ENCODE measurements at places on chromosomes 2 and 18.

DNA sequence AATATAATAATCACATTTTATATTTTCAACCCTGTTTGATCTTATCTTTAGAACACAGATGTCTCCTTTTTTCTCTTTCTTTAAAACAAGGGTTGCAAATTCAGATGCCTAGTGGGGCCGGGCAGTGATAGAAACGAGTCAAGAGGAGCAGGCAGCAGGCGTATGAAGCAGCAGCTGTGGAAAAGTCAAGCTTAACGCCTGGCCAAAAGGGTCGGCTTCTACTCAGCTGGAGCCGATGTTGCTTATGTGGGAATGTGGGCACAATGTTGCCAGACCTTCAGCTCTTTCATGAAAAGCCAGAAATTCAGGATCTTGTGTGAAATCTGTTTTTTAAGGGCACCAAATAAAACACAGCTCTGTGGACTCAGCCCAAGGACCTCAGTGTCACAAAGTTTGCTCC lies 642.7 kb downstream of the ARHGAP15 start:
- DNase-seq, result no peak

DNA sequence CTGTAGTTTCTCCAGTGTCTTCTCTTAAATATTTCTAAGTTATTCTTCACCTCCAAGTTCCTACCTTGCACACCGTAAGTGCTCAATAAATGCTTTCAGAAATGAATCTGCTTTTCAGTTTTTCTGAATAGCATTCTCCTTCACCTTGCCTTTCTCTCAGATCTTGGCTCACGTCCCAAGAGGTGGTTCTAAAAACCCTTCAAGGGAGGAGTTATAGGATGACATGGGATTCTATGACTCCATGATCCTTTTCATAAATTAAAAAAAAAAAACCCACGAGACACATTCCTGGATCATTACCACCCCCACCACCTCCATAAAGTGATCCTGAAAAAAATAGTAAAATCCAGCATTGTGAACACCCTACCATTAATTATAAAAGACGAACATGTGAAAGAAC lies 11.7 kb downstream of the KCTD1 start:
- no peak for DNase-seq

DNA sequence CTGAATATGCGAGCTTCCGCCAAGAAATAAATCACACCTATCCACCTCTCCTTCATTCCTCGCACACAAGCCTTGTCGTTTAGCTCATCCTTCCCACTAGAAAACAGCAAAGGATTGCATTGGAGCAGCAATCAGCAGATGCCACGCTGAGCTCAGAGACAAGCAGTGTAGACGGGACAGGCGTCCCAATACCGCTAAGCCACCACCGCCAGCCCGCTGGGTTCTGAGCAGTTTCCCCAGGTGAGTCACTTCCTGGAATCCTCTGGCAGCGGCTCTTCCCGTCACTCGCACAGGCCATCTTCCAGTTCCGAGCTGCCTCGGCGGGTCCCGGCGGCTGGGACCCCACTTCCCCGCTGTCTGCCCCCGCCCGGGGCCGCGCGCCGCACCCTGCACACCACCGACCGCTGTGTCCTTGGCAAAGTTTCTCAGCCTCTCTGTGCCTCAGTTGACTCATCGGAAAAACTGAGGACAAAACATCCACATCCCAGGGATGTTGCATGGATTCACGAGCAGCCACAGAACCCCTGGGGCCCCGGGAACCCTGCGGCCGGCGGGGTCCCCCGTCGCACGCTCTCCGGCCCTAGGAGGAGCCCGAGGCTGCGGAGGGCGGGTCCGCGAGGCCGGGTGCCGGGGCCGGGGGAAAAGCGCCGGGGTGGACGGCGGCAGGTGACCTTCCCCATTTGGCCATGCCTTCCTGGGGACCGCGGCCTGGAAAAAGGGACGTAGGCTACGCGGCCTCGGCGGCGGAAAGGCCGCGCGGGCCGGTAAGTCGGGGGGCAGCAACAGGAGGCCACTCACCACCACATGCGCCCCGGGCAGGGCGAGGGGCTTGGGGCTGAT lies 573 bp downstream of the KDSR start:
- DNase-seq, result peak; percentile 81

DNA sequence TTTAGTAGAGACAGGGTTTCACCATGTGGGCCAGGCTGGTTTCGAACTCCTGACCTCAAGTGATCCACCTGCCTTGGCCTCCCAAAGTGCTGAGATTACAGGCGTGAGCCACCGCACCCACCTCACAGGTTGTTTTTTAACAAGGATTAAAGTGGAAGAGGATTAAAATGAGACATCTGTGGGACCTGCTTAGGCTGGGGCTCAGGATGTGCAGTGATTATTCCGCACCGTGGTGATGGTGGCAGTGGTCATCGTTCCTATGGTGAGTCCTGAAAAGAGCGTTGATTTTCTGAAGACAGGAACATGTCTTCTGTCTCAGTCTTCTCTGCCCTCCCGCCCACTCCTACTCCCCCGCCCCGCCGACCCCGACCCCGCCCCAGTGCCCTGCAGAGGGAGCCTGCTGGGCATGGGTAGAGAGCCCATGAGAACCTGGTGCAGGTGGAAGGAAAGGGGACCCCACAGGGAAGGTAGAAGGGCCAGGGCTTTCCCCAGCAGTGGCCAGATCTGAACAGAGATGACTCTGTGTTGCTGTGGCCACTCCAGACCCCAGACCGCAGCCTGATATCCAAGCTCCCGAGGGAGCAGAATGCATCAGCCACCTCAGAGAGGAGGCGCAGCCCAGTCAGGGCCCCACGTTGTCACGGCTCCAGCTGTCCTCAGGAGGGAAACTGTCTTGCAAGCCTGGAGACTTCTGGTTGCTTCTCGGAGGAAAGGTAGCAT lies 34.5 kb upstream of the FOSL2 start:
- DNase-seq, result no peak

GRCh38 chr2:85393836-85394235 lies 16.3 kb downstream of the CAPG start:
- no peak for DNase-seq

DNA sequence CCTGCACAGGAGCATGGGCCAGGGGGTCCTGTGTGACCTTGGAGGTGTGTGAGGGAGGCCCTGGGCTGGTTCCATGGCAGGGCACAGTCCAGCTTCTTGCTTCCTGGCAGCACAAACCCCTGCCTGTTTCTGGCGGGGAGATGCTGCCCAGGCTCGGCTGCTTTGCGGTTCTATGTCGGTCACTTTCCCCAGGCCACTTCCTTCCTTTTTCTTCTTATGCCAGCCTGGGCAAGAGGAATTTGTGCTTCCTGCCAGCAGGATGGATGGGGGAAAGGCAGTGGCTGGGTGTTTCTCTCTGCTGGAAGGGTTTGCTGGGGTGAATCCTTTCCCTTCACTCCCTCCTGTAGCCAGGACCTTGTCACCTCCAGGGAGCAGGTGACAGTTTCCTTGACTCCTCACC lies 24.3 kb downstream of the ASAP2 start:
- DNase-seq, result no peak

DNA sequence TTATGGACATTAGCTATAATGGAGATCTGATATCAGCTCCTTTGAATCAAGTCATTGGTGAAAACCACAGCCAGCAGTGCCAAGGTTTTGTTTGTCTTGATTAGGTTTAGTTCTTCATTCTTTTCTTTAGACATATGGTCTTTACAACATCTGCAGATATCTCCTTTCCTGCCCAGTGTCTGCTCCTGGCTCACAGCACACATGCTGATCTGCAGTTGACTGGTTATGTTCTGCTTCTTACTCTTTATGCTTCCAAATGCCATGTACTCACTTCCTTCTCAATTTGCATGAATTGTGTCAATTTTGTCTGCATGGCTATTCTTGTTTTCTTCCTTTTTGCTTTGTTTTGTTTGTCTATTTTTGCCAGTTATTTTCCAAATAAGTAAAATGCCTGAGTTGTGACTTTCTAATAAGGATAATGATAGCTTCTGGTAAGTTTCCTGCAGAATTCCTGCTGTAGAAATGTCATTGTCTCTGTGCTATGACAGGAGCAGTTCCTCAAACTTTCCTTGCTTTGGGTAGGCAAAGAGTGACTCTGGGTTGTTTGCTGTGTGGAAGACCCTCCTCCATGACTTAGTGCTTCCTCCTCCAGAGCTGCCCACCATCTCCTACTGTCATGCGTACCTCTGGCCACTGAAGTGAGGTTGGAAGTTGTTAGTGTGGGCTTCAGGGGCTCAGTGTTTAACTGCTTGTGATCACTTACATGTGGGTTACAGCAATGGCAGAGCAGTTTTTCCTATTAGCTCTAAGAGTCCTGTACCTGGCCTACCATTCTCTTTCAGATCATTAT lies 8.2 kb downstream of the ARHGAP25 start:
- no peak for DNase-seq

- no peak for DNase-seq
Measured at GRCh38 chr2:73243884-73244570, 9.9 kb downstream of the CCT7 start.

- DNase-seq, result peak; percentile 70
Measured at GRCh38 chr2:178482437-178482836, 2.2 kb downstream of the PLEKHA3 start.

DNA sequence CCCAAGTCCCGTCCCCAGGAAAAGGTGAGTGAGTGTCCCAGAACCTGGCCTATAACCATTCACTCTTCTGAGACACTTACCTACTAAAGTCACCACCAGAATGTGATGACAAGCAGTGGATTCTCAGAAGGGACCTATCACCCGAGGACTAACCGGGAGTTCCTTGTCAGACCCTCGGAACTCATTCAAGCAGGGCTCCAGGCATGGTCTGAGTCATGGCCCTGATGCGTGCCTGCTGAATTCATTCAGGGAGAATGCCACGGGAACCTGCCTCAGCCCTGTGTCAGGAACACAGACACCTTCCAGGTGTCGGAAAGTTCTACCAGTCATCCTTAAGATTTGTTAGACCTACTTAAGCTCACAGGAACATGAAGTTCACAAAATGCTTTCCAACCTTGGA lies 29.8 kb downstream of the ALPK2 start:
- no peak for DNase-seq

GRCh38 chr2:20034821-20035220 lies 16.6 kb downstream of the LAPTM4A start:
- DNase-seq, result no peak

DNA sequence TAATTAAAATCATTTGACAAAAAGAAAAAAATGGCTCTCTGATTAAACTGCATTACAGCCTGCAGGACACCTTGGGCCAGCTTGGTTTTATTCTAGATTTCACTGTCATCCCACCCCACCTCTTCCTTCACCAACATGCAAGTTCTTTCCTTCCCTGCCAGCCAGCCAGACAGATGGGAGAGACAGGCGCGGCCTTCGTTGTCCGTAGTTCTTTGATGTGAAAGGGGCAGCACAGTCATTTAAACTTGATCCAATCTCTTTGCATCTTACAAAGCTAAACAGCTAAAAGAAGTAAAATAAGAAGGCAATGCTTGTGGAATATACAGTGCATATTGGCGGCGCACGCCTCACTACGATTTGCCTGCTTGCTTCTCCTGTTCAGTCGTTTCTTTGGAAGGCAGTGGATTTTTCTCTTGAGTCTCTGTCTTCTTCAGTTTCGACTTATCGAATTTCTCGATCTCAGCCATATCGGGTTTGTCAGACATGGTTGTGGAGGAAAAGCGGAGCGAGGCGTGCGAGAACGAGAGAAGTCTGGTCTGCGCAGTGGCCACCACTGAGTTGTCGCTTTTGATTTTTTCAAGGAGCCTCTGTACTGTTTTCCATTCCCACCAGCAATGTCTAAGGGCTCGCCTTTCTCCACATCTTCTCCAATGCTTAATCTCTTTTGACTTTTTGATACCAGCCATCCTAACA lies 22.4 kb downstream of the COLEC11 start:
- no peak for DNase-seq

DNA sequence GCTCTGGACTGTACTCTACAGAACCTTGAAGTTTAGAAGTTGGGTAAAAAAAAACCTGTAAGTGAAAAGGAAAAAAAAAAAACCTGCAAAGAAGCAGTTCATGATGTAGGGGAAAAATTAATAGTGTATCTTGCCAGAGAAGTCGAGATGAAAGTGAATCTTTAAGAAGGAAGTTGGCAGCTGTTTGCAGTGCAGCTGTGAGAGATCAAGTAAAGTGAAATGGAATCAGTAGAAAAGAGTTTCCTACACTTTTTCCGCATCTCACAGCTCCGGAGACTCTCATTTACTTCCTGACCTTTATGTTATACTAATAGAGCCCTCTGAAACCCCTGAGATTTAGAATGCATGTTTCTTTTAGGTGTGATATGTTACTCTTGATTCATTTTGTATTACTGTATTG lies 19.2 kb downstream of the RNMT start:
- no peak for DNase-seq

- no peak for DNase-seq
Measured at GRCh38 chr2:168224346-168224745, 23.0 kb downstream of the STK39 start.

DNA sequence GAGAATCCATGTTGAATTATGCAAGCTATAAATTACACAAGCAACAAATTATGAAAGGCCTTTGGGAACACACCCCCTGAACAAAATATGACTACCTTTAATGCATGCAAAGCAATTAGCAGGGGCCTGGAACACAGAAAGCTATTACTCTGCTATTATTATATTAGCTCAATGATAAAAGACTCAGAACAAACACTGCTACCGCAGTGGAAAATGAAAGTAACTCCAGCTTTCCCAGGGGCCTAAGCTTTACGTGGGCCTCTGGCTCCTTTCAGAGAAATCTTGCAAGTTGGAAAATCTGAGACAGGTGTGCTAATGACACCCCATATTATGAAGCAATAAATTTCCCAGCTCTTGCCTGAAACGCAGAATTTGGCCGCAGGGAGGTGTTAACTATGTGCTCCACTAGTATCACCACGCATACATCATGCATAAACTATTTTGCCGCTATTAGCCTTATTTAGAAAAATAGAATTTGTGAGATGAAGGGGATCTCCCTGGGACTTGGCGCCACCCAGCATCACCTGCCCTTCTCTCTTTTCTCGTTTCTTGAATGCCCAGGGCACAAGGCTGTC lies 321.6 kb upstream of the LYPD1 start:
- peak; percentile 72 for DNase-seq

DNA sequence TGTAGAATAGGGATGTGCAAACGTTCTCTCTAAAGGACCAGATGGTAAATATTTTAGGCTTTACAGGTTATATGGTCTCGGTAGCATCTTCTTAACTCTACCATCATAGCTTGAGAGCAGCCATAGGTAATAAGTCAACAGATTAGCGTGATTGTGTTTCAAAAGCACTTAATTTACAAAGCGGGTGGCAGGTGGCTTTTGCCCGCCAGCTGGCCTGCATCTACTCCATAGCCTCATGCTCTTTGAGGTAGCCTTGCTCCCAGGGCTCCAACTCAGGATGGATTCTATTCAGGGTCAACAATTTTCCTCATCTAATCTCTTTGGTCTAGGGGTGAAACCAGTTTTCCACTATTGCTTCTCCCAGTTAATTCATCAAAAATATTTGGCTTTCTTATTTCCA lies 5.0 kb upstream of the ATP9B start:
- no peak for DNase-seq

GRCh38 chr2:16911746-16912145 lies 246.1 kb upstream of the CYRIA start:
- no peak for DNase-seq

GRCh38 chr2:239703834-239704233 lies 303.0 kb upstream of the HDAC4 start:
- DNase-seq, result no peak

GRCh38 chr2:125169764-125170146 lies 1144.7 kb downstream of the CNTNAP5 start:
- no peak for DNase-seq

- no peak for DNase-seq
Measured at GRCh38 chr2:12057436-12058166, 311.2 kb downstream of the LPIN1 start.

Measured in small intestine (tissue), 16 donors.